Stimulated activated CD8-positive, alpha-beta memory T cell treated with anti-CD3 and anti-CD28 coated beads, Interleukin-15, amount 100 ng/mL, for 24 hours (primary cell): ENCODE measurements at places on chromosomes 3 and 15.

DNA sequence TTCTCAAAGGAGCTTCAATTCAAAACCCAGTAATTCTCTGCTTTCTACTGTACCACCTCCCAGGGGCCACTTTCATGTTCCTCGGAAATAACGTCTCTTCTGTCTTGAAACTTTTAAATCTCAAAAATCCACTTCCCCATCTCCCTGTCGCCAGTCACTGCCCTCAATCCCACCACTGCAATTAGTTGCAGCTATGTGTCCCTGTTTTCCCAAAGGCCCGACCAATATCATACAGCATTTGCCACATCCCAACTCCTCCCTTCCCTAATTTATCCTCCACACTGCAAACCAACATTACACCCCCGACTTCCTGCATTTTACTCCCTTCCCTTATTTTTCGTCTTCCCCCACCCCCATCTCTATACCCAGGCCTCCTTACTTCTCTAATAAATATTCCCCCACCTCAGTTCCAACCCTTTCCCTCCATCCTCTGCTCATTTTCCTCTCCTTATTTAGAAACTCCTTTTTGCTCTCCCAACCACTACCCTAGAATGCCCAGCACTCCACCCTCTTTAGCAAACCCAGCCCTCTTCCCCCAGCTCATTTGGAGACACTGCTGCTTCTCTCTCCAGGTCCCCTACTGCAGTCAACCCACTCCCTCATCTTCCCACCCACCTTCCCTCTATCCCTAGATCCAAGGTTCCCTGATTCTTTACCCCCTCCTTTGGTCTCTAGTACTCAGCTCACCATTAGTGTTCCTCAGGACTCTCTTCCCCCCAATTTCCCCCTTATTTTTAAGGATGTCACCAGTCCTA lies 1.1 kb downstream of the NPTN start:
- no peak for DNase-seq

- no peak for DNase-seq
Observed at GRCh38 chr3:185215873-185216606, 37.8 kb downstream of the EHHADH start.

DNA sequence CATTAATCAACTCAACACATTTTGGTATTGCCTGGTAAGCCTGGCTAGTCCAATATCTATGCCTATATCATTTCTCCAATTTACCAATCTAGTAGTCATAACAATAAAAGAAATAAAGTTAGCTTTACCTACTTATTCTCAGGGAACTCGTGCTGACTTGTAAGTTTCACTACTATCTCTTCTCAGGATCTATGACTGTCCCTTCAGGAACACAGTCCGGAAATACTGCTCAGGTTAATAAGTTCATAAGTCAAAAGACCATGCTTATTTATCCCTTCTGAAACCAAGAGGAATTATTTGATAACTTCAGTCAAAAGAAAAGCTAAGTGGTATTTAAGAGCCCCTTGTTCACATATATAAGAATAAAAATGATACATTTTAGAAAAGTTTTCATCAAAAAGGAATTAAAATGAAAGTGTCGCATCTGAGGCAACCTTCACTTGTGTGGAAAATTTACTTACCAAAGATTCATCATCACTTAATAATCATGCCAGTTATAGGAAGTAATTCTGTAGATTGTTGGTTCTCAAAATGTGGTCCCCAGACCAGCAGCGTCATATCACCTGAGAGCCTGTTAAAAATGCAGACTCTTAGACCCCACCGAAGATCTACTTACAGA lies 15.5 kb upstream of the THRB start:
- no peak for DNase-seq

GRCh38 chr3:133992381-133992780 lies 37.3 kb downstream of the SLCO2A1 start:
- no peak for DNase-seq
